ENCODE measurements at places on chromosomes 3 and 15.

DNA sequence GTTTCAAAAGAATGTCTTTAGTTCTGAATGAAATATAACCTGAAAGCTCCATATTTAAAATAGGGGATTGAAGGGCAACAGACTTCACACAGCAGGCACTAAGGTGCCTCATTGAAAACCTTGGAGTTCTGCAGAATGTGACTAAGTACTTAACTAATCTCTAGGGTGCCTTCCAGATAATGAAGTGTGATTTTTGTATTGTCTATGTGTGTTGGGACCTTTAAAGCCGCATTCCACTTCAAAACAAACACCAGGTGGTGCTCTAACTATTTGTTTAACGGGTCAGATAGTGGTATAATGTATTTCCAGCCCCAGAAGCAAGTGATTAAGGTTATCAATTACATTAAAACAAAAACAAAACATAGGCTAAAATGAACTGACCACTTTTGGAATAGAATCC, 28.0 kb downstream of the TFG start:
- DNase-seq, result no peak

DNA sequence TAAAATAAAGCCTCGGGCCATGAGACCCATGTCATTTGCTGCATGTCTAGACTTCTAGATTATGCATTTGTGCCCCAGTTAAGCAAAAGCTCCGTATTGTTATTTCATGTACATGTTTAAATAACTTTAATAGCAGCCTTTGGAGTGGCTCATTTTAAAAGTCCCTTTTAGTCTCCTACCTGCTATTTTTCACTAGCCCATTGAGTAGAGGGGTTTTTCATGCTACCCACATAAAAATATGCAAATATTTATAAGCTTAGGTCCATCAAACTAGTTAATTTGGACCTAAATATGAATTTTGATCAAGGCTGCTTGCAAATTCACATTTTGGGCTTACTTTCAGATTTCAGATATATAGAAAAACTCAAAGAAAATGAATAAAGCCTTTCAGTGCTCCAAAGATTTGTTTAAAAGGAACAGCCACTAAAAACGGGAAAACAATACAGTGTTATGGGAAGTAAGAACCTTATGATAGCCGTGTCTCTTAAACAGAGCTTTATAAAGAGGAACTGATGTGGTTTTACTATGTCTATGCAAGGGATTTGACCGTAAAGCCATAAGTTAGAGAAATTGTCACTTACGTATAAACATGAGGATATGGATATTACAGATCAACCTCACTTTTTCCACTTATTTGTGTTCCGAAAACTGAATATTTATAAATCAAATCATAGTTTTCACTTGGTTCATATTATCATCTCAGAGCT, 30.0 kb downstream of the FILIP1L start:
- DNase-seq, result no peak

DNA sequence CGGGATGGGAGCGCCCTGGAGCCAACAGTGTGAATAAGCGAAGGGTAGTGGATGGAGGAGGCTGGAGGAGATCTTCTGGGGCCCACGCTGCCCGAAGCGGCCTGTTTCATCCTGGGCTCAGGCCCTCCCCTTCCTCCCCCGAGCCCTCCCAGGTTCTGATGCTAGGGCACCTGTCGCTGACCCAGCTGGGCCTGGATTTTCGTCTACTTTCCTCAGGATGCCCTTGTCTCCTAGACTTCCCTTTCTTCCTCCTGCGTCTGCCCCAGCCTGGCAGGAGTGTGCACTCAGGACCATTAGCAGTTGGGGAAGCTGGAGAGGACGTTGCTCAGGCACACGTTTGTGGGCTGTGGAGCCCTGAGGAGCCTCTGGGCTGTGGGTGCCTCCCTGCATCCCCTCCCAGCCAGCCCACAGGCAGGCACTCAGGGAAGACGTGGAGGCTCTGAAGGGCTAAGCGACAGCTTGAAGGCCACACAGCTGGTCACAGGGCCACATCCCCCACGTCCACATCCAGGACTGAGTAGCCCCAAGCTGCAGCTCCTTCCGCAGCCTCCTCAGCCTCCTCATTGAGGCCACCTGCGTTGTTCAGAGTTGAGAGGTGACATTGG, 23.9 kb upstream of the PIGZ start:
- no peak for DNase-seq

DNA sequence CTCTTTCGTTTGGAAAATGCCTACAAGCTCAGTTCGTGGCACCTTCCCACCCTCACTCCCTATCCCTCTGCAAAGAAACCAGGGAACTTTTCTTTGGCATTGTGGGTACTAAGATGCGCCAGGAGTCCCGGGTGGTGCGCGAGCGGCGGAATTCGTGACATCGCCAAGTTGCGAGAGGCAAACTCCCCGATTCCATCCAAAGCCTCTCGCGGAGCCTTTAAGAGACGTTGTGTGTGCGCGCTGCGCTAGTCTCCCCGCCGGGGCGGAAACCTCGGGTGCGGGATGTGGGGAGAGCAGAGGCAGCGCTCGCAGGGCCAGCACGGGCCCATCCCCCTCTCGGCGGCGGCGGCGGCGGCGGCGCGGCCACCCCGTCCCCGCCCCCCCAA, 443 bp upstream of the NR2F2 start:
- DNase-seq, result peak; percentile 72

DNA sequence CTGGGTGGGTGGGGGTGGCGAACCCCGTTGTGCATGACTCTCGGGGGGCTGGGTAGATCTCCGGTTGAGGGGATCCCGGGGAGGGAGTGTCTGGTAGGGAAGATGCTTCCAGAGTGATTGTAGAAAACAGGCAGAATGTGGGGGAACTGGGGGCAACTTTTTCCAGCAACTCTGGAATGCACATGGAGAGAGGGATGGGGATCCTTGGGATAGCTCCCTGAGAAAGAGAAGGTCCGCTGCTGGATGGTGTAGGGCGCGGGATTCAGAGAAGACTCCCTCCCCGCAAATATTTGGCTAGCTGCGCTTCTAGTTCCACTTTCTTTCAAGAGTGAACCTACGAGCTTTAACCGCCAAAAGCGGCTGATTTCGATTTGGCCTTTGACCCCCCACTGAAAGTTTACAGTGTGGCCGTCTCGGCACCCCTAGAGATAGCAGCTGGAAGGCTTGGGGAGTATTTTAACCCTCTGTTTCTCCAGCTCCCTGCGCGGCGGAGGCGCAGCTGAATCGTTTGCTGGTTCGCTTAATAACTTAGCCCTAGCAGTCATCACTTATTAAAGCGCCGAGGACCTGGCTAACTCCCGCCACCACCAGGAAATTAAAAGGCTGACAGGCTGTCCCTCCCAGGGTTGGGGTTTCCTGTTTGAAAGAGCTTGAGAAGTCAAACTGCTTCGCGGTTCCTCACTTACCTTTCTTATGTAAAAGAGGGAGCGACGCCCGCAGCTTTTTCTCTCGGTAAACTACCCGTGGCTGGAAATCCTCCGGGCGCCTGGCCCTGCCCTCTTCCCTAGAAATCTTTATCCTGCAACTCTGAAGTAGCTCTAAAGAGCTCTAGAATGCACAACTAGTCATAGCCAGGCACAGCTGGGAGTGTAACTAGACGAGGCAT, 1.2 kb downstream of the PHLDB2 start:
- DNase-seq, result no peak

- no peak for DNase-seq
Measured at GRCh38 chr15:70856884-70857561, 3.1 kb upstream of the LARP6 start.

GRCh38 chr3:46549408-46549904, 16.6 kb downstream of the LRRC2 start:
- DNase-seq, result no peak

DNA sequence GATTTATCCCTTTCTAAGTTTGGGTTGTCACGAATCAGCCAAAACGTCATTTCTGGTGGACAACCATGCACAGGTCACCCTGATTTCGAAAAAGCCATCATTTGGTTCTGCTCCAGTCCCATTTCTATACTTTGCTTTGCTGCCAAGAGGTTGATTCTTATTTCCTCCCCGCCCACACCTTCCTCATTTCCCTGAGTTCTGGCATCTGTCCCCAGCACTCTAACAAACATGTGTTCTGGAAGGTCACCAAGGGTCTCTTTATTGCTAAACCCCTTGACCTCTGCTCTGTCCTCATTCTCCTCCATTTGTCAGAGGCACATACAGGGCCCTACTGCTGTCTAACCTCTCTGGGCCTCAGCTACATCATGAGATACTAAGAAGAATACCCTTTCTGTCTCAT, 36.4 kb upstream of the PTPRG start:
- DNase-seq, result no peak

GRCh38 chr3:167718582-167718981, 16.1 kb downstream of the PDCD10 start:
- DNase-seq, result no peak

DNA sequence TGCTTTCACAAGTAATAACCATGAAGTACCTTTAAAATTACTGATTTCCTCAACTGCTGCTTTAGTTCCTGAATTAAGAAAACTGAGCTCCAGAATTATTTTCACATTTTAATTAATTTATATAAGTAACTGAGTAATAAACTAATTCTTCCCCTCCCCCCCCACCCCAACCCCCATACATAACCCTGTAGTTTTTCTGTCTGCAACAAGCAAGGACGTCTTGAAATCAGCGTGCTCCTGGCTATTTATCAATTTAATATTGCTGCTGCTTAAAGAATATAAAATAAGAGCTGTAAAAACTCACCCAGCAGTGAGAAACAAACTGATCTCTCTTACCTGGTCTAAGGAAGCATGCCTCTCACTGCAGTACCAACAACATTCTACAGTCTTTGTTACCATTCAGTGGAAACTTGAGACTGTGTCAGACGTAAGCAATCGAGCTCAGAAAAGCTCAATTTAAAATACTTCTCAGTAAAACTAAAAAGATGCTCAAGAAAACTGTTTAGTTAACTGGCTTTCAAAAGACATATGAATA, 121.0 kb downstream of the TFDP2 start:
- DNase-seq, result no peak

DNA sequence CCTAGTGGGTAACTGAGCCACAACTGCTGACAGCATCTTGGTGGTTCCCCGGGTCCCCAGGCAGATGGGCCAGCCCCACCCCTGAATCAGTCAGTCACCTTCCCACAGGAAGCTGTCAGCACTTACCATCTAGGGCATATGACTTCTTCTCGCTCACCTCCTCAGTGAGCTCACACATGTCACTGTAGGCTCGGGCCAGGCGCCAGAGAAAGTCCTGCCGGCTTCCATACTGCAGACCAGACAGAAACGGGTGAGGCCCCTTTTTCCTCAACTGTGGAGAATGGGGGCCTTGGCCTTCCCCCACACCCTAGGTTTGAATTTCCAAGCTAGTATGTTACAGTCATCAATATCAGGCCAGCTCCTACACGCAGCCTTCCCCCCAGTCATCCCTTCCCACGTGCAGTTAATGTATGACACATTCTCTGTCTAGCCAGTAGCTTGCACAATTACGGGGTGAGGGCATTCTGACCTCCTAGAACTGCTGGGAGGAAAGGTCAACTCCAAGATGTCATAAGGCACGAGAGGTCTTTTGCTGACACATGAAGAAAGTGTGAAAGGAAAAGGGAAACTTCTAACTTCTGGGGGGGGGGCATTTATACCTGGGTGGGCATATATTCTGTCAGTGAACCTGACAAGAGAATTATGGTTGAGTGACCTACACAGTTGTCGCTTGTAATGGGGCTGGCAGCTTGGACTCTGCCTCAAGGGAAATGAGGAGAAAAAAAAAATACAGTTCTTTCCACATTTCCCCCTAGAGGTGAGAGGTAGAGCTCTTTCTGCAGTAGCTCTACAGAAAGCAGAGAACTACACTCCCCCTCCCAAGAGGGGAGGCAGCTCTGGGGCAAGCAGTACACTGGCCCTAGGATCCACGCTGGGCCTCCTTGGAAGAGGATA, 10.9 kb downstream of the RMDN3 start:
- no peak for DNase-seq

- no peak for DNase-seq
Measured at GRCh38 chr3:5073374-5074085, 48.6 kb upstream of the ARL8B start.

DNA sequence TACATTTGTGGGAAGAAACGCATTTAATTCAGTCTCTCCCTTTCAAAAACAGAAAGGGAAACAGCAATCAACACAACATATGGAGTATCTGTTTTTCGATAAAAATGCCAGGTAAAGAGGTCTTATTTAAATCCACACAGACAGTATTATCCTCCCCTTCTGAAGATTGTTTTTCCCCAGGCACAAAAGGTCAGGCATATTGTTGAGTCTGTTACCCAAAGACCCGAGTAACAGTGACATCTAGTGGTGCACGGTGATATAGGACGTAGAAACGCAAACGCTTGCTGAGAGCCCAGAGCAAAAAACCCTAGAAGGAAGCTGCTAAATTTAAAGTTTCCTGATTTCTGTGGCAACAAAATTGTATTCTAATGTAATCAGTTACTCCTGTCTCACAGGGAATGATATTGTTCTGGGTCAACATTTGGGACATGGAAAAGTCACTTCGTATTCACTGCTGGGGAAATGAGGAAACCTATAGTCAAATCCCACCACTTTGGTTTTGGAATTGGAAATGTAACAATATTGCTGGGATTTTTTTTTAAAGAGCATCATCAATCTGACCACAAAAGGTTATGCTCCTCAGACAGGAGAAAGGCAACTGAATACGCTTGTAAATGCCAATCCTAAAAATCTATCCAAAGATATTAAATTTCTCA, 312.7 kb upstream of the CCDC54 start:
- peak; percentile 89 for DNase-seq

DNA sequence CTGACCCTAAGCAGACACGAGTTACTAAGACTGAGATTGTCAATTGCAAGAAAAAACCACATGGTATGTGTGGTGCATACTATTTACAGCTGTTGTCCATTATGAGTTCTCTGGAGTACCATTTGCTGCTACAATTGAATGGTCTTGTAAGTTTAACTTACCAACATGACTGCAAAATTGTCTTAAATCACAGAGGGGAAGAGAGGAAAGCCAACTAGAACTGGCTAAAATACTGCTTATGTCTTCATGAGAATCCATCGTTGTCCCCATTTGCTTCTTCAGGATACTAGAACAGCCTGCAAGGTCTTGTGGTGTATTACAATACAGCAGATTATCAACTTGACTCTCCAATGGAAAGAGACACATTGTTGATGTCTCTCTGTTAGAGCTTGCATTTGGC, 313.2 kb downstream of the AGBL1 start:
- no peak for DNase-seq

DNA sequence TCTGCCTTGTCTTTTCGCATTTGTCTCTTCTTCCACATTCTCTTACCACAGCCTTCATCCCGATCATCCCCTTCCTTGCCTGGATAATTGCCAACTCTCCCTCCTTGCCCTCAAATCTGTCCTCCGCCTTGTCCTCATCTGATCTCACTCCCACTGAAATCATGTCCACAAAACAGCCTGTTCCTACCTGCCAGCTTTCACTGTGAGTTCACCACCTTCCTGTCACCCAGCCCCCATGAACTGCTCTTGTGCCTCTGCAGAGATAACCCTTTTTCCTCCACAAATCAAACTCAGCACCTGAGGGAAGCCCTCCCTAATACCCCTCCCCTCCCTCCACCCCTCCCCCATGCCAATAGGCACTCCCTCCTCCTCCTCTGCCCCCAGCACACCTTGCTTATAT, 4.8 kb upstream of the ADCY5 start:
- DNase-seq, result no peak

DNA sequence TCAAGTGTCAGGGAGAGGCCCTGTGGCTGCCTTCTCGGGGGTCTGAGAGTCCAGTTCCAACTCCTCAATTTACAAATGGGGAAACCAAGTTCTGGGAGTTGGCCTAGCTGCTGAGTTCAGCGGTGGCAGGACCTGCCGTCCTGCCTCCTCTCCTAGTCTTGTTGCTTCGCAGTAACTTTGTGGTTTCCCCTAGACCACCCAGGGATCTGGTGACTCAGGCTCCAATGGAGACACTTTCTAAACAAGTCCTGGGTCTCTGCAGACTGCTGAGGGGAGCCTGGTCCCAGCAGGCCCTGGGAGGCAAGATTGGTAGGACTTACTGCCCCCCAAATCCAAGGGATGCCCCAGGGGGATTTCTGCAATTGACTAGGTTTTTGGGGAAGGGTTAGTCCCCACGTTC, 83.6 kb downstream of the SMAD6 start:
- DNase-seq, result no peak

- no peak for DNase-seq
Measured at GRCh38 chr15:63192619-63193206, 3.3 kb downstream of the RAB8B start.

Data from amygdala (tissue), 56 donors.